T-helper 2 cell (primary cell): ENCODE measurements at places on chromosomes 16 and 17.

- DNase-seq = no peak
Measured at GRCh38 chr16:66494916-66495315, 55.0 kb downstream of the TK2 start.

DNA sequence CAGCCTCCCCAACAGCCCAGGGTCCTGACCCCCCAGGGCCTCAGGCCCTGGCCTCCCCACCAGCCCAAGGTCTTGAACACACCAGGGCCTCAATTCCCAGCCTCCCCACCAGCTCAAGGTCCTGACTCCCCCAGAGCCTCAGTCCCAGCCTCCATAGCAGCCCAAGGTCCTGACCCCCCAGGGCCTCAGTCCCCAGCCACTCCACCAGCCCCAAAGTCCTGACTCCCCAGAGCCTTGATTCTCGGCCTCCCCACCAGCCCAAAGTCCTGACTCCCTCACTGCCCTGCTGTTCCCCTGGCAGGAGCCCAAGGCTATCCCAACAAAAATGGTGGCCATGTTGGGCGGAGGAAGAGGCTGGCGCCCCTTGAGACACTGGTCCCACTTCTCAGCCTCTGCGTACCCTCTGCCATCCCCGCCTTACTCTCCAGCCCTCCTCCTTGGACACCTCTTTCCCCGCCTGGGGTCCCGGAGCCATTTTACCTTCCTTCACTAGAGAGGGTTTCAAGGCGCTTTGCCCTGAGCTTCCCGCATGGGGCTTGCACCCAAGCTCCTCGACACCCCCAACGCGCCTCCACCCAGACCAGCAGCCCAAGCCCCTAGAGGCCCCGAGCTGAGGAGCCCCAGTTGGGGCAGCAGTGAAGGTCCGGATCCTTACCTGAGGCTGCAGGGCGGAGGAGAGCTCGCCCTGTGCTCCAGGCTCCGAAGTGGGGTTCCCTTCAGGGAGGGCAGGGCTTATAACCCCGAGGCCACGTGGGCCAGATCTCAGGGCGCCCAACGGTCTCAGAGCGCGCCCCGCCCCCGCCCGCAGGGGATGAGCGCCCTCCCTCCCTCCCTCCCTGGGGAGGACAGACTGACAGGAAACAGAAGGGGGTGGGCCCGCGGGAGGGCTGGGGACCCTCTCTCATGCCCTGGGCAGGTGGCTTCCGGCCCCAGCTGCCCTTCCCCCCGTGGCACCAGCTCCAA, 3.5 kb upstream of the TSPOAP1 start:
- peak; percentile 78 for DNase-seq

- DNase-seq = no peak
Measured at GRCh38 chr16:27483088-27483437, 66.7 kb downstream of the GTF3C1 start.

GRCh38 chr17:11499881-11500280, 98.4 kb upstream of the DNAH9 start:
- DNase-seq = no peak

DNA sequence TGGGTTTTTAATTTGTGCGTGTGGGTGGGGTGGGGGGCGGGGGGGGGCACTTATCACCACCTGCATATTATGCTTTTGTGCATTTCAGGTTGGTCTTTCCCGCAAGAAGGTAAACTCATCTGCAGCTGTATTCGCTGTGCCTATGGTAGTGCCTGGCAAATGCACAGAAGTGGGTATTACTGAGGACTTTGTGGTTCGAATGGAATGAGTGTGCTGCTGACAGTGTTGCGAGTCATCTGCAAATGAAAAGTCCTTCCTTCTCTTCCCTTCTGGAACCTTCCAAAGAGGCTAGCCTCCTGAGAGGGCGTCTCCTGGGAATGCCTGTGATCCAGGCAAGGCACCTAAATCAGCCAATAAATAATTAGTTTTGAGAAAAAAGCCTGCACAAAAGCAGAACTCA, 532.9 kb downstream of the MAF start:
- no peak for DNase-seq

GRCh38 chr16:3548445-3548844, 28.8 kb downstream of the NLRC3 start:
- DNase-seq = no peak

GRCh38 chr17:28547096-28547622, 5.3 kb downstream of the UNC119 start:
- no peak for DNase-seq

- no peak for DNase-seq
Measured at GRCh38 chr17:69357701-69358100, 30.8 kb upstream of the ABCA5 start.

DNA sequence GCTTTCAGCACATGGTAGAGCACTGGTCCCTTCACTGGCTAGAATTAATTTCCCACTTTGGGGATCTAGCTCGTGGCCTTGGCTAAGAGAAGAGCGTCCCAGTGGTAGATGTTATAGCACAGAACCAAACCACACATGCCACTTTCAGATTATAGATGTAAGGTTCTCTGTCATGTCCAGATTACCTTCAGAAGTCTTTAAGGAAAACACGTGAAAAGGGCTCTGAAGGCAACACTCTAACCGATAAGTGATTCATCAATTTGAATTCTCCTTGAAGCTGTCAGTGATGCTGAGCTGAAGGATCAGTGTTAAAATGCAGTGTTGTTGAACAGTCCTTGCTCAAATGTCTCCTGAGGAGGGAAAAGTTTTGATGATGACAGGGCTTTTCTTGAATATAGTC, 43.5 kb upstream of the VPS4A start:
- no peak for DNase-seq

GRCh38 chr17:11264183-11264871, 23.3 kb downstream of the SHISA6 start:
- DNase-seq = no peak

GRCh38 chr16:55569025-55569424, 2.5 kb downstream of the CAPNS2 start:
- DNase-seq = no peak

GRCh38 chr17:75340631-75341030, 51.4 kb upstream of the SLC25A19 start:
- DNase-seq = no peak

- no peak for DNase-seq
Measured at GRCh38 chr17:43769859-43770258, 8.9 kb downstream of the DUSP3 start.

GRCh38 chr17:14471052-14471451, 170.2 kb downstream of the HS3ST3B1 start:
- DNase-seq = no peak

DNA sequence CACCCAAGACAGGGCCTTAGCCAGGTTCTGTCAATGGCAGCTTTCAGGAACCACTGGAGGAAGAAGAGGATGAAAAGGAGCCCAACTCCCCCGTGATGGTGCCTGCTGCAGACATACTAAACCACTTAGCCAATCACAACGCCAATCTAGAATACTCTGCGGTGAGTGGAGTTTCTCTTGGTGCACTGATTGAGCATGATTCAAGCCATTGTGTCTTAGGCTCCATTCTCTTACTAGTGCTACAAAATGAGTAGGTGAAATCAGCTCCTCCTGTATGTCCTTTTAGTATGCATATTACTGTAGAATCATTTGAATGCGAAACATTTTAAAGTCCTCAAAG, 1.4 kb downstream of the SETD6 start:
- DNase-seq = no peak

GRCh38 chr16:89137666-89138512, 33.7 kb upstream of the CDH15 start:
- no peak for DNase-seq

GRCh38 chr17:39812466-39812865, 51.6 kb downstream of the IKZF3 start:
- no peak for DNase-seq

DNA sequence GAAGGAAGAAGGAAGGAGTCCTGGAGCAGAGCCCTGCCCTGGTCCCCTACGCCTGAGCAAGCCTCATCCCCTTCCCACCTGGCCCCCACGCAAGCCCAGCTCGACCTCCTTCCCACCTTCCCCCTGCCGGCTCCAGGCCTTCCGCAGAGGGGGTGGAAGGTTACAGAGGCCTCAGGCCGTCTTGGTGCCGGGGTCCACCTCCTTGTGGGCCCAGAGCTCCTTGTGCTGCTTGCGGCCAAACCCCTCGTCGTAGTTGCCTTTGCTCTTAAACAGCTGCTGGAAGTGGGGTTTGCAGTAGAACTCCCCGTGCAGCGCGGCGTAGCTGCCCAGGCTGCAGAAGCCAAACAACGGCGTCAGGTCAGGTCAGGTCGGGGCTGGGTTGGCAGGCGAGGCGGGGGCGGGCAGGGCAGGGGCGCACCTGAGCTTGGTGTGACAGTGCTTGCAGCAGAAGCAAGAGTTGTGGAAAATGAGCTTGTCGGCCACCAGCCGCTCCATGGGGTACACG, 1.5 kb downstream of the LIMD2 start:
- DNase-seq = no peak

DNA sequence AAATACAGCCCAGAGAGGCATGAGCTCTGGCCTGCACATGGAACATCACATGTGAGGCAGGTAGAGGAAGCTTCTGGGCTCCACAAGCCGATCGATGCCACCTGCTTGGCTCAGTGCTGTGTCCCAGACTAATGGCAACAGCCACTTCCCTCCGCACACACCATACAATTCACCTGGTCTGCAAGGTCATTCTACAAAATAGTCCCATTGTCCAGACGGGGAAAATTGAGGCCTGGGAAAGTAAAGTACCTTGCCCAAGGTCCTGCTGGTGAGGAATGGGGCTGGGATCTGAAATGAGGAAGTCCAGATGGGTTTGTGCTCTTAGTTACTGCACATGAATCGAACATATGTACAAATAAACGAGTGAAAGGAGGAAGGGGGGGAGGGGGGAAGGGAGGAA, 88.0 kb downstream of the LITAF start:
- no peak for DNase-seq

DNA sequence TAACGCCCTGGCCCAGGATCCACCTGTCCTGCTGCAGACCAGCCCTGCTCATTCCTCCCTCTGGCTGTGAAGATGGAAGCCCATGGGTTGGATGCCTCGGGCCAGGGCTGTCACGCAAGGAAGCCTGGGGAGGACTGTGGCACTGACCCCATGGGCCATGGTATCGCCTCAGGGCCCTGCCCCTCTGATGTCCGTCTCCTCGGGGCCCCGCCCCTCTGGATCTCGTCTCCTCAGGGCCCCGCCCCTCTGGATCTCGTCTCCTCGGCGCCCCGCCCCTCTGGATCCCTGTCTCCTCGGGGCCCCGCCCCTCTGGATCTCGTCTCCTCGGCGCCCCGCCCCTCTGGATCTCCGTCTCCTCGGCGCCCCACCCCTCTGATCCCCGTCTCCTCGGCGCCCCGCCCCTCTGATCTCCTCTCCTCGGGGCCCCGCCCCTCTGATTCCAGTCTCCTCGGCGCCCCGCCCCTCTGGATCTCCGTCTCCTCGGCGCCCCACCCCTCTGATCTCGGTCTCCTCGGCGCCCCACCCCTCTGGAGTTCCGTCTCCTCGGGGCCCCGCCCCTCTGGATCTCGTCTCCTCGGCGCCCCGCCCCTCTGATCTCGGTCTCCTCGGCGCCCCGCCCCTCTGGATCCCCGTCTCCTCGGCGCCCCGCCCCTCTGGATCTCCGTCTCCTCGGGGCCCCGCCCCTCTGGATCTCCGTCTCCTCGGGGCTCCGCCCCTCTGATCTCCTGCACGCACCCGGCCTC, 24.0 kb downstream of the METRNL start:
- no peak for DNase-seq

GRCh38 chr17:36814958-36815357, 122.3 kb upstream of the LHX1 start:
- DNase-seq = no peak

DNA sequence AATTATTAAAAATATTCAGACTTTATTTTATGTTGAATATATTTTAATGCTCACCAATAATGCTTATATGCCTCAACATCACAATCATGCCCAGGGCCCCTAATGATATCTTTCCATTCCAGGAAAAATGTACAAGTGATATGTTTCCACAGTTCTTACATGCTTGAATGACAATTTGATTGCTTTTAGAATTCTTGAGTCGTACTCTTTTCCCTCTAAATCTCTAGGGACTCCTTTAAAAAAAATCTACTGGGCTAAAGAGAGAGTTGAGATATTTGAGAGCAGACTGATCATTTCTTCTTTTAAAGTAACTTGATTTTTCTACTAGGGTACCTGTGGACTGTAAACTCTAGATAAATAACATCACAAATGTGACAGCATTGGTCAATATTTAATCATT, 18.2 kb upstream of the HLF start:
- no peak for DNase-seq

DNA sequence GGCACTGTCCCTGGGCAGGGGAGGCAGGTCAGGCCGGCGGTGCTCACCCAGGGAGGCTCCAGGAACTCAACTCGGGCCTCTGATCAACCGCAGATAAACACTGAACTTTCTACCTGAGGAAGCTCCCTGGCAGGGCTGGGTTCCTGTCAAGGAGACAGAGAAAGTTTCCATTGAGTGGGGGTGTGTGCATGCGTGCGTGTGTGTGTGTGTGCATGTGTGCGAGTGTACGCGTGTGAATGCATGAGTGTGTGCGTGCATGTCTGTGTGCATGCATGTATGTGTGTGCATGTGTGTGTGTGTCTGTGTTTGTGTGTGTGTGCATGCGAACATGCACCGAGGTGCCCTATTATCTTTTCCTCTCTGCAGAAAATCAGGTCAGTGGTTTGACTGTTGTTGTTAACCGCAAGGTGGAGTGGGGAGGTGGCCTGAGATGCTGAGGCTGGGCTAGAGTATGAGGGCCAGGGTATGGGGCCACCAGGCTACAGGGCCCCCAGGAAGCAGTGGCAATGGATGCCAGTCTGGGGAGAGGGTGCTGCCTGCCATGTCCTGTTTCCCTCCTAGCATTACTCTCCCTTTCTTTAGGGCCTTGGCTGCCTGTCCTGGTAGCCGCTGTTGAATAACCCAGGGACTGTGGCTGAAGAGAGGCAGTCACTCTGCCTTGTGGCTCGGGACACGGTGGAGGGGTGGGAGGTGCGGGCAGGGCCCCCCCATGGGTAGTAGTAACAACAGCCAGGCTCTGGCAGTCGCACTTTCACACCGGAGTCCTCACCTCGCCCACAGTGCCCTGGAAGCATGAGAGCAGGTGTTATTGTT, 24.0 kb downstream of the CCR7 start:
- peak; percentile 40 for DNase-seq

DNA sequence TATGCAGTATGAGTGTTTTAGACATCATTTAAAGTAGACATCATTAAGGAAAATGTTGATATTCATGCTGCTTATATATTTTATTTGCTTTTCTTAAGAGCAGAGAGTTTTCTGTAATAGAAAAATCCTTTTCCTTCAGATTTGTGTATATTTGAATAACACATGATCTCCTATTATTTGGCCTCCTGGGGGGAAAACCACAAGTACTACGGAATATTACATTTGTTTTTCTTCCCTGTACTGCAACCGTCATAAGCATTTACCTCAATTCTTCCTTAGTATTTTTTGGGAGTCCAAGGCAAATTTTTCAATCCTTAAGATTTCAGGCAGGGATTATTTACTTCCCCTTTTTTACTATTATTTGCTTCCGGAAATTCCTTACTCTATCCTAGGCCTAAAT, 6.0 kb downstream of the RSPRY1 start:
- DNase-seq = no peak

DNA sequence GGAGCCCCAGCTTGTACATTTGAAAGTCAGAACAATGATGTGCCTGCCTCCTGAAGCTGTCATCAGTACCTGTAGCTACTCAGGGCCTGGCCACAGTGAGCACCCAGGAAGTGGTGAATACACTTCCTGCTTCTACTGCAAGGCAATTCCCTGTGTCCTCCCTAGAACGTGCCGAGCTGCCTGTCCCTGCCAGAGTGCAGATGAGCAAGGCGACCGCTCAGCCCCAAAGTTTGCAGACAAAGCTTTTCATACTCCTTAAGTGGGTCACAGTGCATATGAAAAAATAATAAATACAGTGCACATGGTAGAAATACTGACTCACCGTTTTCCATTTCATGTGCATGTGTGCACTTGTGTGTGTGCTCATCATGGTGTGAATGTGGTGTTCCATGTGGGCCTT, 77.3 kb downstream of the MPRIP start:
- DNase-seq = no peak
